Activated CD4-positive, alpha-beta T cell treated with anti-CD3 and anti-CD28 coated beads, Interleukin-2, amount 10 ng/mL, durations not matched to agents 7 days and 5 days (primary cell): ENCODE measurements at places on chromosomes 11 and 22.

DNA sequence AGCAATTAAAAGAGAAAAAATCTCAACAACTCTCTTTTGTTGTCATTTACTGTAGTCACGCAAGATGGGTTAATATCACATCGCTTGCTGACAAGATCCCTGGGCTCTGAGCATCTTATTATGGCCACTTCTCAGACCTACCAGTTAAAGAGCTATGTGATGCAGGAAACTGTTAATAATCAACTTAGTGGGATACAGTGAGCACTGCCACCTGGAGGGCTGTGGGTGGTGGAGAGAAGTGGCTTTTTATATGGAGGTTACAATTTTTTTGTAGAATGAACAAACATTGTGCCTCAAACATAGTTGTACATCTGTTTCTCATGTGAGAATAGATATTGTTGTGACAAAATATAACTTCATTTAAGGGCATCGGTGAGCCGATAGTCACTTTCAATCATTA, 181.0 kb downstream of the TENM4 start:
- no peak for DNase-seq

DNA sequence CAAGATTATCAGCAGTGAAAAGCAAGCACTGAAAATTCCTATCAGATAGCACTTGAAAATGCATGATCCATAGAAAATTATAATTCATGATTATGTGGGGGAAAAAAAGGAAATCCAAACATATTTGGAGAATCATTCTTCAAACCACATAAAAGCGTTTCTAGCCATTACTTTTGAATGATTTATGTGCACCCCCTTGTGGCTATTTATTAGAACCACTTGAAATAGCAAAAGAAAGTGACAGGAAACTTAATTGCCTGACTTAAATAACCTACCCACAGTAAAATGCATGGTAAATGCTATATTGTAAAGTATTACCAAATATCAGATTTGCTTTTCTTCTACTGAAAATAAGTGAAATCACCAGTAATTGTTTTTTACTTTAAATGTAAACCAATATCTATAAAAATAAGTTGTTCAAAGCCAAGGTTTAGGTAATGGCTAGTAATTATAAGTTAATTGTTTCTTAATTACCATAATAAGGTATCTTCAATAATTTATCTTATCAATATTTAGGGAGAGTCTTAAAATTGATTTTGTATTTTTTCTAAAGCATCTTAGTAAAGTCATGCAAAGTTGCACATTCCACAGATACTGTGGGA, 168.5 kb downstream of the ARHGAP42 start:
- DNase-seq: no peak

GRCh38 chr11:19482319-19483100, 230.1 kb upstream of the NAV2 start:
- no peak for DNase-seq

DNA sequence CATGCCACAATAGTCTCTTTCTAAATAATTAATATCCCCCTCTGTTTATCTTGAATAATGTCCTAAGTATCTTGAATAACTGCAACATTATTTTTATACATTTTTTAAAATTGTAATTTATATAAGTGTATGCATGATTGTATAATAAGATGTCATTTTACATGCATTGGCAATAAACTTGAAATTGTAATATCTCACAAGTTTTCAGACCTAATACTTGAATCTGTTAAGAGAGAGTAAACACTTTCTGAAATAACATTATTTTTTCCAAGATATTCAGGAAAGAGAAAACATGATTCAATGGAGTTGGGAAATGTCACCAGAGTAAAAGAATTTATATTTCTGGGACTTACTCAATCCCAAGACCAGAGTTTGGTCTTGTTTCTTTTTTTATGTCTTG, at the start of gene OR4D11:
Gene OR4D11, plus strand, starts transcription at position 301 of the 400 bp plus-strand sequence. Its CDS starts 0 bp downstream, at position 301.
- DNase-seq: no peak

DNA sequence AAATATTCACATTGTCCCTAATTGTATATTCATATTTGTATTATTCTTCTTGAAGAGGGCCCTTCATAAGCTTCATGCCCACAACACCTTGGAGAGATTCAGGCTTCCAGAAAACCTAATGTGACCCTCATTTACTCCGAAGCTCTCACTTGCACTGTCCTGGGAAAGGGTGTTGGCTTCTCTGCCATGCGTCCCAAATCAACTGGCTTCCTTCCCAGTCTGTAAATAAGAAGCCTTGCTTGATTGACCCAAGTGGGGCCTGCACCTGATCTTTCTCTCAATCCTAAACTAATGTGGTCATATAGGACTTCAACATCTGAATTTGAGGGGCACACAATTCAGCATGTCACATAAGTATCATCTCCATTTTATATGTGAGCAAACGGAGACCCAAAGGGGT, 40.5 kb upstream of the ZBTB16 start:
- no peak for DNase-seq

DNA sequence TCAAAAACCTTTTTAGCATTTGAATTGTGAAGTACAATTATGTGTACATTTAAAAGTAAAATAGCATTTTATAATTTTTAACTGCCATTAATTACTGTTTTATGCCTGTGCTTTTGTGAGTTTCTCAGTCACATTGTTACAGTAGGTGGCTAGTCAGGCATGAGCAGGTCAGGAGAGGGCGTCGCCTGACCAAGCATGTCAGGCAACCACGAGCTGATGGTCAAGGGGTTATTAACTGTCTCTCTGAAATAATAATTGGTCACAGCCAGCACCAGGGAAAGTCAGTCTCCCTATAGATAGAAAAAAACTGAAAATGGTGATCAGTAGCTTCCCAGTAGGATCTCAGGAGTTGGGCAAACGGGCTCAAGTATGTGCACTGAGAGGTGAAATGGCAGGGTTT, 19.4 kb upstream of the CCDC81 start:
- no peak for DNase-seq

- DNase-seq: no peak
These were observed 12.9 kb downstream of the APLNR start for GRCh38 chr11:57224128-57224527.

- DNase-seq: no peak
These were observed 190.8 kb downstream of the TTC28 start for GRCh38 chr22:28488825-28489224.

- peak; percentile 70 for DNase-seq
These were observed at the start of gene VWCE for GRCh38 chr11:61294717-61295595. VWCE (minus strand) TSS chr11:61295316; CDS start chr11:61295037, 279 bp downstream.

DNA sequence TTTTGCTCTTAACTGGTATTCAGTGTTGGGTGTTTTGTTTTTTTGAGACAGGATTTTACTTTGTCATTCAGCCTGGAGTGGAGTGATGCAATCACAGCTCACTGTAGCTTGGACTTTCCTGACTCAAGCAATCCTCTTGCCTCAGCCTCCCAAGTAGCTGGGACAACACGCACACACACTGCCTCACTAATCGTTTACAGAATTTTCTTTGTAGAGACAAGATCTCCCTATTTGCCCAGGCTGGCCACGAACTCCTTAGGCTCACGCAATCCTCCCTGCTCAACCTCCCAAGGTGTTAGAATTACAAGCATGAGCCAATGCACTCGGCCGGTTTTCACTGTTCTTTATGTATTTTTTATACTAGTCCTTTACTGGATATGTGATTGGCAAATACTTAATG, 51.0 kb upstream of the IGLL5 start:
- DNase-seq: no peak

DNA sequence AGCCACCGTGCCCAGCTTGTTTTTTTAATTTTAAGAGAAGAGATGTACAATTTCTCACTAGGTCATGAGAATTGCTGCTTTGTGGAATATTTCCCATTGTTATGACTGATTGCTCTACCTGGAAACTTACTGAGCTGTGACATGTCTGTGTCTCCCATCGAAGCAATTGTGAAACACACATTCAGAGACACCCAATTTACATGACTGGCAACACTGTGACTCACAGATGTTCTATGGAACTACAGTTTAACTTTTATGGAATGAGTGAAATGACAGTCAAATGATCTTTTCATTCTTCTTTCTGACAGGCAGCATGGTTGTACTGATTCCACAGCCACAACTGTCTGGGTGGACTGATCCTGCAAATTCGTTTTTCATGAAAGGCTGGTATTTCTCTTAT, 32.3 kb downstream of the ELF5 start:
- DNase-seq: no peak

DNA sequence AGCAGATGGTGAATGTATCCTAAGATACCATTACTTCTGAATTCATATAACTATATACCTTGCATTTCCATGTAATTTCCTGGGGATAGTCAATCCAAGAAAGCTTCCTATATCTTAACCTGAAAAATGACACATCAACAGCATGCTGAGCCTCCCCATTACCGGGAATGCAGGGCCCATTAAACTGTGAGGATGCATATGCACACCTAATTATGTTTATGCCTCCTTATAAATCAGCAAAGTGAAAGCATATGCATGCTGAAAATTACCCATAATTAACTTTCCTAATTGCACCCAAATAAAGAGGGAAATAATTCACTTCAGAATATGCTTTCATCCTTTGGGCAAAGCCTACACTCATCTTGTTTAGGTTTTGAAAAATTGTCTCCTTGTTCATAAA, 663.0 kb downstream of the KCNA4 start:
- DNase-seq: no peak

GRCh38 chr11:84497981-84498411, 1129.1 kb downstream of the DLG2 start:
- no peak for DNase-seq

- no peak for DNase-seq
These were observed 280.8 kb downstream of the KIRREL3 start for GRCh38 chr11:126719740-126720139.

GRCh38 chr11:110501428-110501827, 71.7 kb downstream of the FDX1 start:
- no peak for DNase-seq

GRCh38 chr11:12017865-12018453, 9.5 kb upstream of the DKK3 start:
- no peak for DNase-seq

- peak; percentile 33 for DNase-seq
These were observed 11.7 kb downstream of the TECTA start for GRCh38 chr11:121112498-121113455.

- peak; percentile 73 for DNase-seq
These were observed 8.7 kb downstream of the PNPLA5 start for GRCh38 chr22:43883012-43883661.

DNA sequence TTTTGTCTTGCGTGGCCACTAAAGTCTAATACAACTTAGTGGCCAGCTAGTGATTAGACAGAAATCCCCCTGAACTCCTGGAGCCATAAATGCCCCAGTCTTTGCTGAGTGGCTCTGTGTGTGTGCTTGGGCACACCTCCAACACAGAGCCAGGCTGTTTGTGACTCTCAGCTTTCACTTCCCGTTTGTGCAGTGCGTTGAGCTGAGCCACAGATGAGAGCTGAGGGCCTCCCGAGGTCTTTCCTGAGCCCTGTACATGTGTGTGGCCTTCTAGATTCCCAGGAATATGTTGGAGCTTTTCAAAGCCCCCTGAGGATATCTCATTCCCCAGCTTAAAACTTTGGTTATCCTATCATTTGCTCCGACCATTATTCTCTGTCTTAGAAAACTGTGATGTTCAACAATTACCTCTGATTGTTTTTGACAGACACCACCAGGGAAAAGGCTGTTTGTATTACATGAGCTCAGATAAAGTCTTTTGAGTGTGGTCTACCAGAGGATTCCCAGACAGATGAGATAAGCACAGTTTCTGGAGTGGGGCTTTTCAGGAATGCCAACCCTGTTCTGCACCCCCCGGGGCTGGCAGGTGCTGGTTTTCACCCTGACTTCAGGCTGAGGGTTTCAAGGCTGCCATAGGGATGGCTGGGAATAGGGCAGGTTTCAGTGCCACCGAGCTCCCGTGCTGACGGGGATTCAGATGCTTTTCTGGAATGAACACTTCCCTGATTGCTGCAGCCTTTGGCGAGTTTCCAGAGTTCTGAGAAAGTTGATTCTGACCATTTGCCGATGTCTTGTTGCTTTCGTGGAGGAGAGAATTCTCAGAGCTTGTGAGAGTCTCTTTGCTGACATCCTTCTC, 23.8 kb downstream of the IGHMBP2 start:
- no peak for DNase-seq

DNA sequence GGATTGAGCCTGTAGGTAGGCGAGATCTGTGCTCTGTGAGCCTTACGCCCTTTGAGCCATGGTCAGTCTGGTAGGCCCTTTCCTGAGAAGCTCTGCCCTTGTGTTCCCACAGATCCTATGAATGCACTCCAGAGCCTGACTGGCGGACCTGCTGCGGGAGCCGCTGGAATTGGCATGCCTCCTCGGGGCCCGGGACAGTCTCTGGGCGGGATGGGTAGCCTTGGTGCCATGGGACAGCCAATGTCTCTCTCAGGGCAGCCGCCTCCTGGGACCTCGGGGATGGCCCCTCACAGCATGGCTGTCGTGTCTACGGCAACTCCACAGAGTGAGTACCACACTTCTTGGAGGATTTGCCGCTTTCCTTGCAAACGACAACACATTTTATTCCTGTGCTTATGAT, 47.4 kb downstream of the MED15 start:
- DNase-seq: no peak

GRCh38 chr22:45948081-45948648, 28.8 kb downstream of the WNT7B start:
- no peak for DNase-seq

GRCh38 chr11:27287205-27287604, 75.8 kb downstream of the CCDC34 start:
- DNase-seq: no peak

GRCh38 chr11:68974421-68975194, 6.2 kb downstream of the MRGPRD start:
- peak; percentile 31 for DNase-seq

- no peak for DNase-seq
These were observed 71.2 kb downstream of the KIRREL3 start for GRCh38 chr11:126929179-126930061.

DNA sequence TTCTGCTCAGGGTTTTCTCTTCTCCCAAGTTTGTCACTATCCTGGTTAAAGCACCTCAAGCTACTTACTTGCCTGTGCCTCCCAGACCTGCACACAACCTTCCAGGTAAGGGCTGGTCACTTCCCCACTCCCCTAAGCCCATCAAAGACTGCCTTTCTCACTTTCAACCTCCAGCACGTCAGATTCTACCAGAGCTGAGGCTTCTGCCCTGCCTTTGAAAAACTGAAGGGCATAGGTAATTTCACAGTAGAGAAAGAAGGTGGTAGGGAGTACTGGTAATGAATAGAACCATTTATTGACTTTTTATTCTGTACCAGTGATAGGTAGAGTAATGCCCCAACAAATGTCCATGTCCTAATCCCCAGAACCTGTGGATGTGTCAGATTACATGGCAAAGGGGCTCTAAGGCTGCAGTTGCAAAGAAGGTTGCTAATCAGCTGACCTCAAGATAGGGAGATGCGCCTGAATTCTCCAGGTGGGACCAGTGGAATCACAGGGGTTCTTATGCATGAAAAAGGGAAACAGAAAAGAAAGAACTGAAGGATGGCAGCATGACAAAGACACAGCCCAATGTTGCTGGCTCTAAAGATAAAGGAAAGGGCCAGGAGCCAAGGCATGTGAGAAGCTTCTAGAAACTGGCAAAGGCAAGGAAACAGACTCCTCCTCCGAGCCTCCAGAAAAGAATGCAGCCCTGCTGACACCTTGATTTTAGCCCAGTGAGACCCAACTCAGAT, 89.0 kb downstream of the SLC1A2 start:
- DNase-seq: no peak

GRCh38 chr22:42933485-42934091, 76.5 kb upstream of the ARFGAP3 start:
- DNase-seq: no peak

GRCh38 chr11:46302866-46303265, 25.4 kb downstream of the CREB3L1 start:
- no peak for DNase-seq

GRCh38 chr22:30033137-30033536, 47.1 kb upstream of the HORMAD2 start:
- DNase-seq: no peak

- DNase-seq: no peak
These were observed 39.6 kb downstream of the UBASH3B start for GRCh38 chr11:122695076-122695615.

GRCh38 chr11:131811383-131811782, 441.0 kb downstream of the NTM start:
- DNase-seq: no peak
